Hepatic stellate cell (primary cell): ENCODE measurements at places on chromosomes 6 and 20.

DNA sequence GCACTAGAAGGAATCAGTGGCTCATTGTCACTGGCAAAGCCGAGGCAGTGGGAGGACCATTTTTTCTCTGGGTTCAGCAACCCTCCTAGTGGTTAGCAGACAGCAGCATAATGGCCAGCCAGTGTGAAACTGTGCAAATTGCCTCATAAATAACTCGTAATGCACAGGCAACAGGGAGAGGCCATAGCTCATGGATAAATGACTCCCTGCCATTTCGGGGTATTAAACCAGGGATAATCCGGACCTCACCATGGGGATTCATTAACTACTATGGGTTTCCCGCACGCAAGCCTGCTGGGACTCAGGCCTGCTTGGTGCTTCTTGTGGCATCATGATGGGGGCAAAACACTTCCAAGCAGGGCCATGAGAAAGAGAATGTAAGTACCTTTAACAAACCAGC is 158.2 kb upstream of the CHD6 start:
- no peak for DNase-seq

GRCh38 chr6:36372088-36372487 is 15.4 kb downstream of the ETV7 start:
- no peak for DNase-seq

GRCh38 chr6:169158174-169158573 is 95.5 kb downstream of the THBS2 start:
- DNase-seq = peak; percentile 60

GRCh38 chr6:118641042-118641441 is 10.3 kb downstream of the CEP85L start:
- DNase-seq = no peak

GRCh38 chr6:30037182-30037788 is 23.8 kb upstream of the POLR1H start:
- DNase-seq = peak; percentile 21
